ENCODE measurements at places on chromosomes 5 and 9. TPM values are rescaled to one million over a fixed set of nuclear protein-coding genes. Genes with fewer than 3 reads are reported as not detected.

CEP120 gene
- 22.4 TPM for total RNA-seq

DNA sequence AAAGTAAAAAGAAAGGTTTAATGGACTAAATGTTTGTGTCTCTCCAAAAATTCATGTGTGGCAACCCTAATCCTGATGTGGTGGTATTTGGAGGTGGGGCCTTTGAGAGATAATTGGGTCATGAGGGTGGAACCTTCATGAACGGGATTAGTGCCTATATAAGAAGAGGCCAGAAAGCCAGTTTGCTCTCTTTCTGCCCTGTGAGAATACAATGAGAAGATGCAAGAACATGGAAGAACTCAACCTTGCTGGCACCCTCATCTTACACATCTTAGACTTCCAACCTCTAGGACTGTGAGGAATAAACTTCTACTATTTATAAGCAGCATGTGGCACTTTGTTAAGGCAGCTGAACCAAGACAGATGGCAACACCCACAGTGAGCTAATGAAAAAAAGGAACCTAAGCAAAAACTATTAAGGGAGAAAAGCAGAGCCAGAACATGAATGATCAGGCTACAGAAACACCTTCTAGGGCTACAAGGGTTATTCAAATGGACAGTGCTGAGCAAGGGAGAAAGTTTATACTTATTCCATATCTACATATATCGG lies 159.5 kb downstream of the PLK2 start:
- no peak for DNase-seq

DNA sequence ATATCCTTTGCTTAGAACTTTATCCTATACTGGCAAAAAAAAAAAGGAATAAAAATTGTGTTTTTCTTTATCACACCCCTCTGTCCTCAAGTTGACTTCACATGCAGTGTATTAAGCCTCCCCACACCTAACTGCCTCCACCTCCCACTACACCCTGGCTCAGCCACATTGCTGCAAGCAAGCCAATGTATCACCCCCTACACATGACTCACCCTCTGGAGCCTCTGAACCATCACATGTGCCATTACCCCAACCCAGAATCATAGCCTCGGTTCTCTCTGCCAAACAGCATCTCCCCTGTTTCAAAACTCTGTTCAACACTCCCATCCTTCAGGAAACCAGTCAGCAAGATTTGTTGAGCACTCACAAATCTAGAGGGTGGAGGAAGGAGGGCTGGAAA lies 209.0 kb downstream of the CWC27 start:
- DNase-seq, result no peak

GRCh38 chr9:95368377-95369160 lies 51.1 kb upstream of the FANCC start:
- no peak for DNase-seq

GRCh38 chr9:72363908-72364678 lies 915 bp downstream of the ZFAND5 start:
- peak; percentile 76 for DNase-seq

RETREG1 gene
- total RNA-seq, result 160 TPM

- no peak for DNase-seq
Observed at GRCh38 chr5:107835096-107835495, 164.4 kb upstream of the EFNA5 start.

- no peak for DNase-seq
Observed at GRCh38 chr5:76386360-76386759, 16.7 kb upstream of the IQGAP2 start.

CCL27 gene
- not detected for total RNA-seq

DNA sequence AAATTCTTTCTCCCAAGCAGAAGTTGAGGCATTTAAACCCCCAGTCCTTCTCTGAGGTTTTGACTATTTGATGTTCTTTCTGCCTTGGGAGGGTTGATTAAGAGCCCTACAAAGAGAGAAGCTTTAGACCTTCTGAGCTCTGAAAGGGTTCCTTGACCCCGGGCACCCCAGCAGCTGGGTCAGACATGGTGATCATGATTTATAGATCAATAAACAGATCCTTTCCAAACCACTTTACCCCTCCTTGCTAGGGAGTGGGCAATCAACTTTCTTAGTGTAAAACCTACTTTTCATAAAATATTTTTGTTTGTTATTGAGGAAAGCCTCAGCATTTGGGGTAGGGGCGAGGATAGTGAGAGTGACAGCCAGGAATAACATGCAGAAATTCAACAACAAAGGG lies 117.6 kb downstream of the PRDM6 start:
- no peak for DNase-seq

- no peak for DNase-seq
Observed at GRCh38 chr5:88964831-88965230, 81.8 kb upstream of the MEF2C start.

DNA sequence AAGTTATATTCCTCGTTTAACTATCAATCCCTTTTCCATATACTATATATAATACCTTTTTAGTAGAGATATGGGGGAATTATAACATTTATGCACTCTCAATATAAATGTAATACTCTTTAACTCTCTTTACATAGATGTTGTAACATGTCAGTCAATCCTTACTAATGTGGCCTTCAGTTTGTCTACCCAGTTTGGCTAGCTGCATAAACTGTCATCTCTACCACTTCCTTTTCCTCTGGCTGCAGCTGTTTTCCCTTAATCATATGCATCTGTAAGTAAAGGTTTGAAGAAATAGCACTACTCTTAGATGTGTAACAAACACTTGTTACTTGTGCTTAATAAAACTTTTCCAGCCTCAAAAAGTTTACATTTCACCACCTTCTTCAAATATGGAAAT lies 13.4 kb downstream of the ABHD17B start:
- DNase-seq, result no peak

GRCh38 chr5:42912184-42912798 lies 100.6 kb upstream of the SELENOP start:
- DNase-seq, result peak; percentile 8

- DNase-seq, result peak; percentile 70
Observed at GRCh38 chr5:34533582-34534522, 122.3 kb upstream of the RAI14 start.

DNA sequence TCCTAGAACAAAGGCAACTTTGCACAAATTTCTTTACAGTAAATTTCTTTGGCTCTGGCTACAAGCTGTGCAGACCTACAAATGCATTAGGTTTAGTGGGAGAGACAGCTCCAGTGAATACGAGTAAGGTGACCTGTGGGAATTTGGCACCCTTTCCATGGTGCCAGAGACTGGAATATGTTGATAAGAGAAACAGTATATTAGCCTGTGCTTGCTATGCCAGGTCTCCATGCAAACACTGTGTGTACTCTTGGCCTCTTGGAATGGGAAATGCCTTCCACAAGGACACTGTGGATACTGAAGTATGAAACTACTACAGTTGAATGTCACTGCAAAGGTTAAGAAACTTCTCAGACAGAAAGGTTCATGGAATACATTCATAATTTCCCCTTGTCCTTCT lies 458.5 kb downstream of the IRX1 start:
- no peak for DNase-seq

GRCh38 chr5:117107859-117108258 lies 533.2 kb upstream of the SEMA6A start:
- DNase-seq, result no peak

GRCh38 chr5:36669015-36669651 lies 62.7 kb downstream of the SLC1A3 start:
- no peak for DNase-seq

DNA sequence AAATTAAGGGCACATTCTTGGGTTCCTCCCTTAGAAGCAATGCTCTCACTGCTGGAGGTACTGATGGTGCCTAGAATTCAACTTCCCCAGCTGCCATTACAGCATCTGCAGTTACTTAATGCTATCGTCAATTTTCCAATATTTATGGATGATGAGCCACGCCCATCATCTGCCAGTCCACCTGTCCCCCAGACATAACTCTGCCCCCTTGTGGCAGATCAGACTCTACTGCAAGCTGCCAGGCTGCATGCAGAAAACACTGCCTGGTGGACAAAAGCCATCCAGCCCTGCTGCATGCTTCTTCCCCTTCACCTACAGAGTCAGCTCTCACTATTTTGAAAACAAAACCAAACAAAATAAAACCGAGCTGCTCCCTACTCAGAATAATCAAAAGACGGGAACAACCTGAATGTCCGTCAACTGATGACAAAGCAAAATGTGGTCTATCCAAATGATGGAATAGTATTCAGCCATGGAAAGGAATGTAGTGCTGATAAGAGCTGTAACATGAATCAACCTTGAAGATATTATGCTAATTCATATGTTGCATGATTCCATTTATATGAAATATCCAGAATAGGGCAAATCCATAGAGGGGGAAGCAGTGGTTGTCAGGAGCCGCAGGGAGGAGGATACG lies 66.4 kb downstream of the RETREG1 start:
- no peak for DNase-seq

- DNase-seq, result peak; percentile 3
Observed at GRCh38 chr5:141039517-141039916, 11.7 kb upstream of the PCDHB1 start.

- peak; percentile 85 for DNase-seq
Observed at GRCh38 chr5:134145779-134146581, 30.8 kb downstream of the SKP1 start.

NOXA1 gene
- total RNA-seq, result 1.2 TPM

GRCh38 chr5:126182971-126183695 lies 240.1 kb upstream of the GRAMD2B start:
- DNase-seq, result peak; percentile 84

ANKRD31 gene
- 0.51 TPM for total RNA-seq

DNA sequence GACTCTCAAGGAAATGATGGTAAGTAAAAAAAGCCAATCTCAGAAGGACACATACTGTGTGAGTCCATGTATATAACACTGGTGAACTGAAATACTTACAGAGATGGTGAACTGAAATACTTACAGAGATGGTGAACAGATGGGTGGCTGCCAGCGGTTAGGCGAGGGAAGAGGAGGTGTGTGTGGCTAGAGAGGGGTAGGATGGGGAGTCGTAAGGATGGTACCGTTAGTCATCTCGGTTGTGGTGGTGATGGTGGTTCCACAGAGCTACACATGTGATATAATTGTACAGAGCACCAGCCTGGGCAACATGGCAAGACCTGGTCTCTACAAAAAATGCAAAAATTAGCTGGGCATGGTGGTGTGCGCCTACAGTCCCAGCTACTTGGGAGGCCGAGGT lies 113.6 kb upstream of the RAPGEF1 start:
- no peak for DNase-seq

RLN1 gene
- not detected for total RNA-seq

AGXT2 gene
- total RNA-seq, result not detected

DNA sequence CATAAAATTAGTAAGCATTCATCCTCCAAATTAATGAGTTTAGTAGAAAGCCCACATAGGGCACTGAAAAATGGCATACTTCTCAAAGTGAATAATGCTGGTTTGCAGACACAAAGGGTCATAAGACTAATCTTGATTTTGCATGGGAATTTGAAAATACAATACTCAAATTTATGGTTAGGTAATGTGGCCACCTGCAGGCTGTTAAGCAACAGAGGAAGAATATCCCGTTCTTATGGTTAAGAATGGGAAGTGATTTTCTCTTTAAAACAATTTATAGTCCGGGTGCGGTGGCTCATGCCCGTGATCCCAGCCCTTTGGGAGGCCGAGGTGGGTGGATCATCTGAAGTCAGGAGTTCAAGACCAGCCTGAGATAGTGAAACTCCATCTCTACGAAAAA lies 9.4 kb upstream of the PLCXD3 start:
- no peak for DNase-seq

GADD45G gene
- total RNA-seq, result 22.2 TPM

DNA sequence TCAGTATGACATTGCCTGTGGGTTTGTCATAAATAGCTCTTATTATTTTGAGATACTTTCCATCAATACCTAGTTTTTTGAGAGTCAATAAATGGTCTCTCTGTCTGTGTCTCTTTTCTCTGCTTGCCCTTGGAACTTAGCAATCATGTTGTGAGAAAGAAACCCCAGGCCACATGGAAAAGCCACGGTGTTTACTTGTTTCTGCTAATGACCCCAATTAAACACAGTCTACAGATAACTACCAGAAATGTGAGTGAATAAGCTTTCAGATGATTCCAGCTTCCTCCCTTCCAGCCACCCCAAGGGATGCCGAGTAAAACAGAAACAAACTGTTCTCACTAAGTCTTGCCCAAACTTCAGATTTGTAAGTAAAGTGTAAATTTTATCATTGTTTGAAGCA lies 584.9 kb downstream of the MAT2B start:
- no peak for DNase-seq

- DNase-seq, result no peak
Observed at GRCh38 chr5:377326-377981, 55.9 kb downstream of the AHRR start.

GRCh38 chr9:126366366-126367011 lies 39.9 kb downstream of the MVB12B start:
- no peak for DNase-seq

- DNase-seq, result no peak
Observed at GRCh38 chr5:151008906-151009305, 11.5 kb upstream of the GPX3 start.

DNAH5 gene
- total RNA-seq, result 0.92 TPM

GRCh38 chr9:131668439-131669268 lies 71.2 kb downstream of the RAPGEF1 start:
- DNase-seq, result no peak

GRCh38 chr5:176611435-176611834 lies 1.5 kb upstream of the GPRIN1 start:
- peak; percentile 91 for DNase-seq

DNA sequence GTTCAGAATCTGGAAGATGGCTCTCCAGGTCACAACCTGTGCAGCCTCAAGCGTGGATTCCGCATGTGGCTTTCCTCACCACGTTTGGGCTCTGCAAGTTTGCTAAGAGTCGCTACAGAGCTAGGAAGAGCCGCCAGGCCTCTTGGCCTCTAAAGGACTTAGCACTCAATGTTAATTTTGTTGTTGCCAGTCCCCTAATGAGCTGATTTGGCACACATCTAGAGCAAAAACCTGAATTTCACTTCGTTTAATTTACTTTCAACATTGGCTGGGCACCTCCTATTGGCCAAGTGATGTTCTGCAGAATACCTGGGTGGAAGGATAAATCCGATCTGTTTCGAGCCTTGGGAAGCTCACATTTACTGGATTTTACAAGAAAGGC lies 65.8 kb upstream of the UNC5A start:
- DNase-seq, result no peak

DNA sequence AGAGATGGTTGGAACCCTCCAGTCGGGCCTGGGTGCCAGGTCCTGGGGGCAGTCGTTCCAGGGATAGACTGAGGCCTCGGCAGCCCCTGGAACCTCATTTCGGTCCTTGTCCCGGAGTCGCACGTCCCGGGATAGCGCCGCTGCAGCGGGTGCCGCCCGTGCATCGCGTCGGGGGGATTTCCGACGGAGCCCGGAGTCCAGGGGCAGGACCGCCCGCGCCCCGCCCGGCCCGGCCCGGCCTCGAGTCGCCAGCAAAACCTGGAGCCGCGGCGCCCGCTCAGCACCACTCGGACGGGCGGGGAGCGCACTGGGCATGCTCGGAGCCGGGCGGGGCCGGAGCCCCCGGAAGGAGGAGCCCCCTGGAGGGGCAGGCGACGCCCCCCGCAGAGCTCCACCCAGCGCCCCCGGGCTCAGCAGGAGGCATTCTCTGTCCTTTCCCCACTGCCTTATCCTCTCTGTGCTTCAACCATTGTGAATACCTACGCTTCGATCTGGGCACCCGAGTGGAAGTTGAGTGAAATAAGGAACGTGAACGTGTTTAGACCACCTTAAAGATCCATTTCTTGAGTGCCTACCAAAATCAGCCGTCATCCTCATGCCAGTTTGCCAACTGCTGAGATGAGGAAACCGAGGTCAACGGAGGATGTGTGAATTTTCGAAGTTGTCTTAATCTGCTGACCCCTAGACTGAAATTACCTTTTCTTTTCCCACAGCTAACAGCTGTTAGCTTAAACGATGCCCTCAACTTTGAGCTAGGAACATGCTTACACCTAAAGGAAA lies 1.7 kb upstream of the PTPN3 start:
- DNase-seq, result peak; percentile 69
